ENCODE measurements at places on chromosomes 11 and 22. TPM values are rescaled to one million over a fixed set of nuclear protein-coding genes. Genes with fewer than 3 reads are reported as not detected.

DNA sequence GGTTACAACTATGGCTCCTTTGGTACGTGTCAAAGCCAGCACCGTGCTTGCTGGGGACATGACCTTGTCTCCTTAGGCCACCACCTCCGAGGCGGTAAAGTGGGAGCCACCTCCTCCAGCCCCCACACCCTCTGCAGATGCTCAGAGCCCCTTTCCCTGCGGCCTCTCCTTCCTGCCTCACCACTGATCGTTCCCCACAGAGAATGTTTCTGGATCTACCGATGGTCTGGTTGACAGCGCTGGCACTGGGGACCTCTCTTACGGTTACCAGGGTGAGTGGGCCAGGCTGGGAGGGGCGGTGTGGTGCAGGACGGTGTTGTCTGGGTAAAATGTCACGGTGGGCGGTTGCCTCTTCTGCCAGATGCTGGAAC is 8.9 kb downstream of the SIDT2 start:
- DNase-seq: no peak

- DNase-seq: no peak
Measured at GRCh38 chr11:111409915-111410314, 30.8 kb upstream of the POU2AF1 start.

DNA sequence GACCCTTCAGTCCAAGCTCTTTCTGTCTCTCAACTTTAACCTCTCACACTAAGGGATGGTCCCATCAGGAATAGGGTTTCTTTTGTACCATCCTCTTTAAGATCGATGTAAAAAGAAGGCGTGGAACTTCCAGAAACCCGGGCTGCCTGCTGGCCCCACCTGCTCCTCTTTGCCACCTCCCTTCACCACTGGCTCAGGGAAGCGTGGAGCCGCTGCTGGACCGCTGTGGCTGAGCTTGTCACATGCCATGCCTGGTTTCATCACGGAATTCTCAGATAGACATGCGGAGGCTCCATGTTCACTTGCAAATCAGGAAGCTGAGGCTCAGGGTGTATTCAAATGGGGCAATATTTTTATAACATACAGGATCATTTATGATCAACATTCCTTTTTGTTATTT is 399.7 kb downstream of the BRD1 start:
- DNase-seq: no peak

DNA sequence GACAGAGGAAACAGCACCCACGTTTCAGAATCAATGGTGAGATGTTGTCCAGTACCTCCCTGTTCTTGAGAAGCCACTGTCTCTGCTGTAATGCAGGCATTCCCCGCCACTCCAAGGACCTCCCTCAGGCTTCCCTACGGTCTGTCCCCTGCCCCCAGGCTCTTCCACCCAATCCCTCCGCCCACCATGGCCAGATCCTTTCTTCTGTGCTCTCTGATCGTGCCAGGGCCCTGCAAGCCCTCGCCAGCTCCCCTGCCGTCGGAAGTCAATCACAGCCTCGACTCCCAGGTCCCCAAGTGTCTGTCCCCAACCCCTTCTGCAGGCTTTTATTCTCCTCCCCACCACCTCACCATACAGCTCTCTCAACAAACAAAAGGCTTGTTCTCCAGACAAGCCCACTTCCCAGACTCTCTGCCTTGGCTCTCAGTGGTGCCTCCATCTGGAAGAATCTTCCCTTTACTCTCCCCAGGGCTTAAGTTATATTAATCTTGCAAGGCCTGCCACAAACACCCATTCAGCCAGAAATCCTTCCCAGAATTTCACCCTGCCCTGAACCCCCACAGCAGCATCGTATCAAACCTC is 13.7 kb downstream of the SCN4B start:
- no peak for DNase-seq

The SLC29A2 gene
- total RNA-seq: 5.4 TPM

GRCh38 chr11:122832721-122833470 is 5.4 kb upstream of the CRTAM start:
- DNase-seq: no peak

The TUBA8 gene
- total RNA-seq: 27.0 TPM

- no peak for DNase-seq
Measured at GRCh38 chr11:69947793-69948255, 128.6 kb upstream of the FGF3 start.

DNA sequence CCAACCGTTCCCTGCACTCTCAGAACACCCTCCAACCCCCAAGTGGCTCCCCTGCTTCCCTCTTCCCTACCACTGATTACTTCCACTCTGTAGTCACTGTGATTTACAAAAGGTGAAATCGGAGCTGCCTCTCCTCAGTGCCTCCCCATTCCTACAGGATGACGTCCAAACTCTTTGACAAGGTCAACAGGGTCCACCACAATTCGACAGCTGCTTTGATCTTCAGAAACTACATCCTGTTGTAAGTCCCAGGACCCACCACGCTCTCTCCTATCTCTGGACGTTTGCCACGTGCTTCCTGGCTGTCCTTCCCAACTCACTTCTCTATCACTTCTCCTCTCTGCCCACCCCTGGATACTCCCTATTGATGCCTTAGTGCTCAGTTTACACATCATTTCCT is 85.0 kb upstream of the EIF3D start:
- no peak for DNase-seq

The FAT3 gene
- not detected for total RNA-seq

DNA sequence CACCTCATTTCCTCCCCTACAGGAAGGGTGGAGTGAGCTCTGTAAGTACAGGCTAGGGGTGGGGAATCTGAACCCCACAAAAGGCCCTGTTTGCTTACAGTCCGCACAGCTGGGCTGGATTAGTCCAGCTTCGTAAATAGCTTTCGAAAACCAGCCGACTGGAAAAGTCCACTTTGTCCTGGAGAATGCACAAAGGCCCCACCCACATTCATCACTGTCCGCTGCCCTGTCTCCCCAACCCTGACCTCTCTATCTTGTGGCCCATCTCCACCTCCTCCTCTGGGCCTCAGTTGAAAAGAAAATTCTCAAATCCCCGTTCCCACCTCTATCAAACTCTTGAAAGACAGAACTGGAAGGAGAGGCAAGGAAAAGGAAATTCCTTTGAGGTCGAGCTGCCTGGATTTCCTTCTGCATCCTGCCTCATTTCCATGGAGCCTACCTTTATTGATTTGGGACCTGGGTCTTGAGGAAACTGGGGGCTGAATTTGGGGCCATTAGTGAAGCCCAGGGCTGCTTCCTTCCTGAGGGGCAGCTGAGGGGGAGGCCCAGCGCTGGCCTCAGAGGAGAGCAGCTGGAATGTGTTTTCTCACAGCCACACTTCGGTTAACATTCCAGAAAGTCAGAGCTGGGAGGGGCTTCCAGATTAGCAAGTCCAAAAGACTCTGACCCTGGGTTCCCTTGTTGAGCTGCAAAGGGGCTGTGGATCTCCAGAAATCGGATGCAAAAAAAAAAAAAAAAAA is 147.6 kb downstream of the FBXO7 start:
- no peak for DNase-seq

GRCh38 chr22:33787645-33788456 is 132.4 kb downstream of the LARGE1 start:
- DNase-seq: no peak

GRCh38 chr11:46414466-46414796 is 22.9 kb upstream of the CHRM4 start:
- DNase-seq: no peak

GRCh38 chr22:23233752-23234408 is 53.6 kb downstream of the BCR start:
- no peak for DNase-seq

GRCh38 chr11:68749229-68750123 is 1.8 kb downstream of the TESMIN start:
- DNase-seq: no peak

The PRR33 gene
- total RNA-seq: not detected
